ENCODE measurements at places on chromosomes 3 and 15.

DNA sequence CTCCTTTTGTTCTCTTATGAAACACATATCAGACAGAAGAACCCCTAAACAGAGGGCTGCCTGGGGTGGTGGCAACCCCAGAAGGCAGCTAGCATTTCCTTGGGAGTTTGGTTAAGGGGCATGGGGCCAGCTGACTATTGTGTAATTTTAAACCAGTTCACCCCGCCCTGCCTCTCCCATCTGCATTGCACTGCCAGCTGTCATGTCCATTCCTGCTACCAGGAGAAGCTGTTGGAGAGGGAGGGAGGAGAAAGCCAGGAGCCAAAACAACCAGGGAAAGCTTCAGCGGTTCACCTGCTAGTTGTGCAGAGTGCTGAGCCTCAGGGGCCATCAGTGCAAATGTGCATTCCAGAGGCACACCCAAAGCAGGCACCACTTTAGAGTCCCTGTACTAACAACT is 47.6 kb upstream of the ATP1B3 start:
- DNase-seq = no peak

DNA sequence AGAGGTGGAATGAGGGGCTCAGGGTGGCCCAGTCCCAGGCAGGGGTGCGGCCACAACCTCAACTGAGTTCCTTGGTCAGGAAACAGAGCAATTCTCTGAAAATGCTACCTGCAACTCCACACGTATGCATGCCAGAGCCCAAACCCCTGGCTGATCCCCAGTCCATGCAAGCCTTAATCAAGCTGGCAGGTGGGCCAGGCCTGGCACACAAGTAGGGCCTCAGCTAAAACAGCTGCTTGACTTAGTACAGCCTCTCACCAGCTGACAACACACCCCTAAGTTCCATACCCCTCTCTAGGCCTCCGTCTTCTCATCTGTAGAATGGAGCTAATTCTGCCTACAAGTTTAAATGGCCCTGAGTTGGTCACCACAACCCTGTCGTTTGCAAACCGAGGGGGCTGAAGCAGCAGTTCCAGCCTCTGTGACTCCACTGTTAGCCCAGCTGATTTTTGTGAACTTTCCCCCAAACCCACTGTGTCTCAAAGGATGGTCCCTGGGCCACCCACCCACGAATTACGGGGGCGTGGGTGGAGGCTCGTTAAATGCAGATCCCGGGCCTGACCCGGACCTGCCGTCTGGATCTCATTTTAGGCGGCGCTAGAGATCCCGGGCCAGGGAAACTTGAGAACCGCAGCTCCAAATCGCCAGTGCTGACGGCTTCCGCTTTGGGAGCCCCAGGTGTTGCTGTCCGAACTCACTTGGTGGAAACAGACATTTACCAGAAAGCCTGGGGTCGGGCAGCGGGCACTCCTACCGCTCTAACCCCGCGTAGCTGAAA is 927 bp downstream of the CHDH start:
- DNase-seq = no peak

GRCh38 chr3:133479895-133480669 is 80.2 kb downstream of the BFSP2 start:
- no peak for DNase-seq

DNA sequence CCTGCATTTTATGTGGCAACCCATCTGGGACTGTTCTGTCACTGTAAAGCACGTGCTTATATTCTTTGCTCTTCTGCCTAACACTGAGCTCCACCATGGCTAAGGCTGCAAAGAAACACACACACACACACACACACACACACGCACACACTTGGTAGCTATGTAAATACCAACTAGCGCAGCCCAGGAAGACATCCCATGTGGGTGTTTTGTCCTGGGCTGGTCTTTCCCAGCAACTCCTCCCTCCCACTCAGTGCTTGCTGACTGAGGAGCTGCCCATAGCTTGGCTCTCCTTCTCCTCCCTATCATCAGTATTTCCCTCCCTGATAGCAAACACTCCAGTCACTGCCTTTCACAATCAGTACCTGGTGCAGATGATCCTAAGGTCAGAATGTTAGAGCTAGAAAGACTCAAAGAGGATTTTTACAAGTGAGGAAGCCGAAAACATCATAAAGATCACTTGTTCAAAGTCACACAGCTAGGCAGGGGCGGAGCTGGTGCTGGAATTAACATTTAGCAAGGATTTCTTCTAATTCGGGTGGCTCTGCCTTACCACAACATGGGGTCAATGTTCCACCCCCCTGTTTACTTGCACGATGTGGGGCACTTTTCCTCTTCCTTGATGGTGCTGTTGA is 377.1 kb upstream of the TBL1XR1 start:
- DNase-seq = no peak

- no peak for DNase-seq
Observed at GRCh38 chr15:49154799-49155109, 645 bp downstream of the COPS2 start.

- no peak for DNase-seq
Observed at GRCh38 chr3:66304293-66304692, 83.5 kb downstream of the SLC25A26 start.

DNA sequence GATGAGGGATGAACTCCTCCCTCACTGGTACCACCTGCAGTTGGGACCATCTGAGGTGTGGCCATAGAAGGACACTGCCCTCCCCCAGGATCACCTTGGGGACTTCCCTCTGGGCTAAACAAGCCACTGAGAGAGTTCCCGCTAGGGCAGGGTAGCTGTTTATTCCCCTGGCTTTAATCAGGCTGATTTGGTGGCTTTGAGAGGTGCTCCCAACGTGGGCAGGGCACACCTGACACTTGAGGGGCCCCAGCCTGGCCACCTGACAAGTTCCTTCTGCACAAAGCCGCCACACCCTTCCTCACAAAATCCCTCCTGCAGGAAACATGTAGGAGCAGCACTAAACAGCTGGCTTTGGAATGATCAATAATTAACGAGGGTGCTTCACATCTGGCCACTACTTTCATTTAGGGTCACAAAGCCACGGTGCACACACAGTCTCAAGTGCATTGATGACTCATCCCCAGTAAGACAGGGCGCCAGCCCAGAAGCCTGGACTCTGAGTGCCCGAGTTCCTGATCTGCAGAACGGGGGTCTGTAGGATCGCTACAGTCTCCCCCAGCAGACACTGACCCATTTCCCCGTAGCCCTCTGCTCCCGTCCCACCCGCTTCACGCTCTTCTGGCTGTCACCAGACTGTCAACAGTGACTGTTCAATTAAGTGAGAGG is 75.1 kb downstream of the ATP10A start:
- no peak for DNase-seq

GRCh38 chr3:124459678-124460077 is 270.6 kb upstream of the UMPS start:
- no peak for DNase-seq

GRCh38 chr3:188090620-188091309 is 63.2 kb upstream of the LPP start:
- no peak for DNase-seq

All from esophagus squamous epithelium (tissue), 5 donors.